ENCODE measurements at places on chromosomes 3 and 15. TPM values are rescaled to one million over a fixed set of nuclear protein-coding genes. Genes with fewer than 3 reads are reported as not detected.

The U2SURP gene
- total RNA-seq, result 72.2 TPM

The CNTN3 gene
- not detected for total RNA-seq

The OR5K2 gene
- total RNA-seq, result not detected

The C2CD4A gene
- not detected for total RNA-seq

The LMAN1L gene
- total RNA-seq, result not detected

The PLIN1 gene
- total RNA-seq, result 53.3 TPM

The TRIM69 gene
- total RNA-seq, result 11.3 TPM

The P2RY13 gene
- total RNA-seq, result 0.98 TPM

The MCF2L2 gene
- 2.0 TPM for total RNA-seq

The EPHA3 gene
- total RNA-seq, result 24.1 TPM

The CHST13 gene
- 4.2 TPM for total RNA-seq

The LRTM1 gene
- not detected for total RNA-seq

DNA sequence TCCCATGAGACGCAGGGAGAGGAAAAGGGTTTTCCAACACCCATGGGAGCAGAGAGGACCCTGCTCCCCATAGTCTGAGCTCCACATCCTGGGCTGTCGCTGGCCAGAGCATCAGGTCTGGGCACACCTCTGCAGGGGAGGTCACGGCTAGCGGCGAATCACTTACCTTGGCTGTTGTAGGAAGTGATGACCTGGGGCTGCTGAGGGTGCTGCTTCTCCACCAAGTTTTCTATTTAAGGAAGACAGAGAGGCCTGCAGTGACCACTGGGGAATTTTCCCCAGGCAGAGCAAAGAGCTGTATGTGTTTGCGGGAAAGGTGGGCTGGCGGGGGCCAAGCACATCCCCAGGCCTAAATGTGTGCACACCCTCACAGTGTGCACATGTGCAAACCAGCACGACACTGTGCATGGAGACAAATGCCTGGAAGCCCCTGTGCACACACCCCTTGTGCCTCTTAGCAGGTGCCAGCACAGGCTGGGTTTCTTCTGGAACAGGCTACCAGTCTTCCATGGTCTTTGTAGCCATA lies 7.6 kb downstream of the KY start:
- DNase-seq, result peak; percentile 83

GRCh38 chr15:36841193-36841592 lies 259.2 kb downstream of the MEIS2 start:
- DNase-seq, result no peak

DNA sequence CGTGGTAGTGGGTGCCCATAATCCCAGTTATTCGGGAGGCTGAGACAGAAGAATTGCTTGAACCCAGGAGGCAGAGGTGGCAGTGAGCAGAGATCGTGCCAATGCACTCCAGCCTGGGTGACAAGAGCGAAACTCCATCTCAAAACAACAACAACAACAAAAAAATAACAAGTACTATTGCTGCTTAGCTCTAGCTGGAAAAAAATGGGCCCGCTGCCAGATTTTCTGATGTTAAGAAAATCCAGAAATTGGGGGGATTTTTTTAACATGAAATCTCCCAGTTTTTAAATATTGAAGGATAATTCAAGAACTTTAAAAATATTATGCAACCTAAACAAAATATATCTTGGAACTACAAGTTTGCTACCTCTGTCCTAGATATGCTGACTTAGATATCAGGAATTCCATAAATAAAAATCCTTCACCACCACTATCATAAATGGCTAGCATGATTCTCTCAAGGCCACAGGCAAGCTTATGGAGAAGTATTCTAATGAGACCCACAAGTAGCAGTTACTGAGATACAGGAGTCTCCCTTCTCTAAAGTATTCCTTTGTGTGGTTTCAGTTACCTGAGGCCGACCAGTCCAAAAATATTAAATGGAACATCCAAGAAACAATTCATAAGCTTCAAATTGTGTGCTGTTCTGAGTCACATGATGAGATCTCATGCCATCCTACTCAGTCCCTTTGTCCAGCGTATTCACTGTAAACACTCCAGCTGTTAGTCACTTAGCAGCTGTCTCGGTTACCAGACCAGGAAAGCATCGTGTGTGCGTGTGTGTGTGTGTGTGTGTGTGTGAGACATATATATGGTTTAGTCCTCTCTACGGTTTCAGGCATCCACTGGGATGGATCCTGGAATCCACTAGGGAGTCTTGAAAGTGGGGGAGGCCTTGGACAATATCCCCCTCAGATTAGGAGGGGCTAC lies 277.2 kb downstream of the TBL1XR1 start:
- no peak for DNase-seq

DNA sequence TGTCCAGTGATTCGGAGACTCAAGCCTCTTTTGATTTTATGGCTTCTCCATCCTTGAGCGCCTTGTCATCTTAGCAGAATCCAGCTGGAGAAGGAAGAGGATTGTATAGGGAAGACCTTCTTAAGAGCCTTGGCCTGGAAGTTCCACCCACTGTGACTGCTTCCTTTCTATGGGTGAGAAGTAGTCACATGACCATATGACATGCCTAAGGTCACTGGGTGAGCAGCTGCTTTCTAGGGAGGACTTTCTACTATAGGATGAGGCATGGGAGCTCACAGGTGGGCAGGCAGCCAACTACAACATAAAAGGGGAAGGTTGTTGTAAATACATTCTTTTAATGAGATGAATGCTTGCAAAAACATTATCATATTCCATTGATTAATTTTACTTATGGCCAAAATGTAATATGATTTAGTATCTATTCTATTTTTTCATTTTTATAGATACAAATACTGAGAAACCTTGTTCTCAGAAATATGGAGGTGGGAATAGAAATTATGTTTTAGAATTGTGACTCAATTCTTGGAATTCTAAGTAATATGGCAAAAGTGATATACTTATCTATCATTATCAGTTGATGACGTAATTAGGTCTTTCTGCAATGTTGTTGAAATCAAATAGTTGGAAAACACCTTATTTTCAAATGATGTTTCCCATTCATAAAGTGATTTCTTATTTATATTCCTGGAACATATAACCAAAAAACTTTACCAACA lies 53.6 kb upstream of the MINAR1 start:
- no peak for DNase-seq

GRCh38 chr3:120450600-120451271 lies at the start of gene FSTL1:
TSS of gene FSTL1 (minus strand) at chr3:120450992. CDS start at chr3:120450746, 246 bp downstream.
- no peak for DNase-seq

- no peak for DNase-seq
Measured at GRCh38 chr3:190593075-190593474, 79.2 kb downstream of the IL1RAP start.

GRCh38 chr3:139559541-139559940 lies 20.0 kb upstream of the RBP1 start:
- DNase-seq, result no peak

GRCh38 chr3:116661196-116661595 lies 48.4 kb upstream of the TUSC7 start:
- no peak for DNase-seq

- DNase-seq, result no peak
Measured at GRCh38 chr3:107284612-107285011, 92.6 kb upstream of the CCDC54 start.

DNA sequence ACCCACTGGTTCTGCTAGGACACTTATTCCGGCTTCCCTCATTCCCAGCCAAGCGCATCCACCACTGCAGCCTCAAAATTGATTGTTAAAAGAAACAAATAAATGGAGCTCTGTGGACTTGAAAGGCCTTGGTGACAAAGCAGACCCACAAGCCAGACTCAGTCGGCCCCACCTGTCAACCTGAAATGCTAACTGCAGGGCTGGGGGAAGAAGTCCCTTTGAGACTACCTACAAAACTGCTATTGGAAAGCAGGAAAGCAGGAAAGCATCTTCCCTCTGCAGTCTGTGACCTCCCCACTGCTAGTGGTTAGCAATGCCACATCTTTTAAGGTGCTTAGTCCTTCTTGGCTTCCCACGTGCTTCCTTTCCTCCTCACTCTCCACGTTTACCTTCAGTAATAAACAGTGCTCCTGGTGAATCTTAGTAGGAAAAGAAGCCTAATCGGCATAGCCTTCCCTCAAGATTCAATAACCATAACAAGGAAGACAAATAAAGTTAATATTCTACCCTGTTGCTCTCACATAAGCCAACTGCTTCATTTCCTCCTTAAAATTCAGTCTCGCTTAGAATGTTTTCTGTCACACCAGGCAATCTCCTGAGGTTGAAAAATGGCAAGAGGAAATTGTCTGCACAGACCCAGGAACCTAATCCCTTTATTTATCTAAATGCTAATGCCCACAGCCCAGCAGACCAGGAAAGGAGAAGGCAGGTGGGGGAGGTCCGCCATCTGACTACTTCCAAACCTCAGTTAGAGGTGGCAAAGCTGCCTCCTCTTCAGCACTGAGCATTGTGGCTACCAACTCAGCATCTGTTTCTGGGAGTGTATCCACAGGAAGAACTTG lies 296.2 kb downstream of the NEK10 start:
- no peak for DNase-seq

DNA sequence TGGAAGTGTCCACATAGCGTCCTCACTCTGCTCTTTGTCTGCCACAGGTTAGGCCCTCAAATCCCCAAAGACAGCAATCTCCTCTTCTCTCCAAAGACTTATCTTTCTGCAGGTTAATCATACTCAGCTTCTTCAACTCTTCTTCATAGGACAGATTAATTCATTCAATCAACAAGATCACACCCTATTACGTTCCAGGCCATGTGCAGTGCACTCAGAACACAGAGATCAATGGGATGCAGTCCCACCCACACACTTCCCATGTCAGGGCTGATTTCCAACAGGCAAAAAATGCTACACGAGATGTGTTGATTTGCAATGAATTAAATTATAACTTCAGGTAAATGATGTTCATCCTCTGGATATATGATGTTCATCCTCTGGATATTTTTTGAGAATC lies 33.5 kb upstream of the ZNF639 start:
- DNase-seq, result no peak

- no peak for DNase-seq
Measured at GRCh38 chr3:192365571-192365970, 361.8 kb downstream of the FGF12 start.

DNA sequence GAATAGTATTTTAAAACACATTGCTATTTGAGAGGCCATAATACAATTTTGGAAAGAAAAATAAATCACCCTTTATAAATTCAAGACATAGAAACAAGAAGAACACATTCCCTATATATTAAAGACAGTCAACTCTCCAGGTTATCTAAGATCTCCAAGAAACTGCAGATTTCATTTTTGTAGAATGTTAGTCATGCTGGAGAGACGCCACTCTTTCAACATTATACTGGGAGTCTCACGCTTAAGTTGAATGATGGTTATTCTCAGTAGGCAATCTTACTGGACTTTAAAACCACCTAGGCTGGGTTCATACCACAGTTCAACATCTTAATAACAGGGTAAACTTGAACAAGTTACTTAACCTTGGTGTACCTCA lies 3.6 kb upstream of the CHRM5 start:
- no peak for DNase-seq

DNA sequence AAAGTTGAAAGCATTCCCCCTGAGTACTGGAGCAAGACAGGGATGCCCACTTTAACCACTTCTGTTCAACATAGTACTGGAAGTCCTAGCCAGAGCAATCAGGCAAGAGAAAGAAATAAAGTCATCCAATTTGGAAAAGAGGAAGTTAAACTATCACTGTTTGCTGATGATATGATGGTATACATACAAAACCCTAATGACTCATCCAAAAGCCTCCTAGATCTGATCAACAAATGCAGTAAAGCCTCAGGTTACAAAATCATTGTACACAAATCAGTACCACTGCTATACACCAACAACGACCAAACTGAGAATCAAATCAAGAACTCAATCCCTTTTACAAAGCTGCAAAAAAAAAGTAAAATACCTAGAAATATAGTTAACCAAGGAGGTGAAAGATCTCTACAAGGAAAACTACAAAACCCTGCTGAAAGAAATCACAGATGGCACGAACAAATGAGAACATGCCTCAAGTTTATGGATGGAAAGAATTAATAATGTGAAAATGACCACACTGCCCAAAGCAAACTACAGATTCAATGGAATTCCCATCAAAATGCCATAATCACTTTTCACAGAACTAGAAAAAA lies 40.3 kb downstream of the RPL39L start:
- DNase-seq, result no peak

GRCh38 chr3:66177026-66177425 lies 43.8 kb upstream of the SLC25A26 start:
- DNase-seq, result no peak

DNA sequence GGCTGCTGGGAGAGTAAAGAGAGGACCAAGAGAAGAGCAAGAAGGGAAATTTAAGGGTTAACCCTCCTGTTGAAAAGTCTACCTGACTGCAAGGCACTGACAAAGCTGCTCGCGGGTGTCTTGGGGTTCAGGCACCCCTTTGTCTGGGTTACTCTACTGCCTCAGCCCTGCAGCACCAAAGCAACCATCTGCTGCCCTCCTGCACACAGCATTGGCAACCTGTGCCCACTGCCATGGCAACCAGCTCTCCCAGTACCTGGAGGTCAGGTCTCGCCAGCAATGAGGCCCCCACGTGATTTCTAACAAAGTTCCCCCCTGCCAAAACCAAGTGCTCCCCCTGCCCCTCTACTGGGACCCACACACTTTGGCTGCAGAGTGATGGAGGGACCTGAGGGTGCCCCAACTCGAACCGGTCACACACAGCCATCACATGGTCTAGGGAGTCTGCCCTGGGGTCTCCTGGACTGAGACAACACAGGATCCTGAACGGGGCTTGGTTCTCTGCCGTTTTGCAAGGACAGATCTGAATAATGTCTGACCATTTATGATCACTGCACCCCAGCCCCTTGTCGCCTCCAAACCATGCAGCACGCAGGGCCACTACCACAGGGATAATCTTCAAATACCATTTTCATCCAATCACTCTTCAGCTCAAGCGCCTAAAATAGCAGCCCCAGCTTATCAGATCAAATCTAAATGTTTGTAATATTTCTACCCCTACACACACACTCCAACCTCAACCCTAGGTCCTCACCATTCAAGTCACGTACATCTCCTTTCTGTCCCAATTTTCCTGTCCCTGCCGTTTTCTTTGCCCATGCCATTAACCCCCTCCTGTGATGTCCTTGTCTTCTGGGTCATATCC lies 50.7 kb downstream of the ADCY5 start:
- DNase-seq, result no peak

DNA sequence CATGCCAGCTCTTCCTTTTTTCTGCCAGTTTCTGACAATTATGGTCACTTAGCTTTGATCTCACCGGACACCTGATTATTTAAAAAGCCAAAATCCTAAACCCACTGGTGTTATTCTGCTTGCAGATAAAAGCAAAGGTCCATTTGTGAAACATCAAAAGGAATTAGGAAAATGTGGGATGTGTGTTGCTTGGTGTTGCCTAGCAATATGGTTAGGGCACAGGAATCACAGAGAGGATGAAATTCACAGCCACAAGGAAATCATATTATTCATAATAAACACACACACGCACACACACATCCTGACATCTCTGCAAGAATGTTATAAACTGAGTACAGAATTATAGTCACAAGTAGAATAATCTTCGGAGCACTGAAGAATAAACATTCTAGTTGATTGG lies 89.3 kb upstream of the BHLHE40 start:
- DNase-seq, result no peak

All from vagina (tissue), 2 donors.